ENCODE measurements at places on chromosomes 1 and 21. TPM values are rescaled to one million over a fixed set of nuclear protein-coding genes. Genes with fewer than 3 reads are reported as not detected.

RNF186 gene
- total RNA-seq: not detected

DNA sequence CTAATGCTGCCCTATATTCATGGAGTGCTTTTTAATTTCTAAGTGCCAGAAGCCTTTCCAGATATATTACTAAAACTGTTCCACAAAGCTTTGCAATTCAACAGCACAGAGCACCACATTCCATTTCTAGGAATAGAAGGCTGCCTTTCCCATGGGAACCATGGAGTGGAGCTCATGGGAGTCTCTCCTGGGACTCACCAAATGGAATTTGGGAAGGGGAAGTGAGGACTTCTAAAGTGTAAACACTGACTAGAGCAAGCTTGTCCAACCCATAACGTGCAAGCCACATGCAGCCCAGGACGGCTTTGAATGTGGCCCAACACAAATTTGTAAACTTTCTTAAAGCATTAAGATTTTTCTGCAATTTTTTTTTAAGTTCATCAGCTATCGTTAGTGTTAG, 190.4 kb upstream of the TNR start:
- H3K4me1 ChIP-seq: no peaks in the 10 kb centered on the region
- no peaks in the 10 kb centered on the region for H3K27me3 ChIP-seq
- H3K4me3 ChIP-seq: no peak overlapping the region
- no peak for DNase-seq
- no peak overlapping the region for H3K27ac ChIP-seq

DNA sequence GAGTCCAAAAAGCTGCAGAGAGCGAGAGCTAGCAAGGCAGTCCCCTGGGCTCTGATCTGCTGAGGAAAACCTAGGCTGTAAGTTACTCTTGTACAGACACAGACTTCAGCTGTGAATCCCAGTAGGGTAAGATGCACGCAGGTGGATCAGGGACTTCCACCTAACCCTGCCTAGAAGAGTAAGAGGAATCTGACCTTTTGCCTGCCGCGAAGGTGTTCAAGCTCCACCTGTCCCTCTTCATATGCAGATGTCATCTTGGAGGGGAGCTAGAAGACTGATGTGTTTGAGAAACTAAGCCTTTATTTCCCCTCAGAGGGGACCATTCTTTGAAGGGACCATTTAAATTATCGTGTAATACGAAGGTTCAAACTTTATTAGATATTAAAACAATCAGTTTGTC, 108.6 kb upstream of the USP24 start:
- no peaks in the 10 kb centered on the region for H3K36me3 ChIP-seq
- no peak overlapping the region for H3K4me3 ChIP-seq
- no peak overlapping the region for H3K27ac ChIP-seq
- DNase-seq: no peak
- H3K27me3 ChIP-seq: peaks cover 33% of the 10 kb centered on the region

DNA sequence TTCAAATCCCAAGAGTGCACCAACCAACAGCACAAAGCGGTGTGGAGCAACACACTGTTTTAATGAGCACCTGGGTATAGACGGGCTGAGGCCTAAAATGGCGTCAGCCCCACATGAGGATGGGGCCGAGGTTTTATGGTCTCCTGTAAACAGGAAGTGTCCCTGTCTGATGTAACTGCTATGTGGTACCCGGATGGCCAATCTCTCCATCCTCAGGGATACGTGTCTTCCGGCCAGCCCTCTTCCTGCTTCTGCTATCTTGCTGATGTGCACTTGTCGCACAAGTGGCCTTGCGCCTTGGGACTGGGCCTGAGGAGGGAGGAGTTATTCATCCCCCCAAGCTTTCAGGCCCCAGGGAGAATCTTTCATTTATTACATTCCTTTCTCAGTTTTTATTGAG, 73.5 kb downstream of the CNST start:
- no peaks in the 10 kb centered on the region for H3K4me1 ChIP-seq
- H3K4me3 ChIP-seq: no peak overlapping the region
- no peaks in the 10 kb centered on the region for H3K27me3 ChIP-seq
- DNase-seq: peak; percentile 9
- H3K36me3 ChIP-seq: peaks cover 59% of the 10 kb centered on the region

BMP8A gene
- 0.16 TPM for total RNA-seq

Measured in K562 (cell line).